A549 treated with dexamethasone at 1 μM for 4 hours (cell line): ENCODE measurements at places on chromosomes 2 and 18. TPM values are rescaled to one million over a fixed set of nuclear protein-coding genes. Genes with fewer than 3 reads are reported as not detected.

Gene FEV
- total RNA-seq: 0.20 TPM in 1 of 5 replicates, not detected in the others

Gene VSNL1
- total RNA-seq: not detected in 5 replicates

Gene DPP10
- not detected in 5 replicates for total RNA-seq

Gene CYTIP
- total RNA-seq: 0.04 to 0.25 TPM (median 0.05 TPM) in 3 of 5 replicates, not detected in the others

Gene CABYR
- 14.7 to 22.0 TPM (median 16.2 TPM) in 5 replicates for total RNA-seq

Gene MYOM1
- 0.07 to 0.30 TPM (median 0.25 TPM) in 5 replicates for total RNA-seq

Gene C2orf72
- 5.9 to 8.1 TPM (median 6.6 TPM) in 5 replicates for total RNA-seq

Gene RESP18
- total RNA-seq: not detected in 5 replicates

Gene SPEG
- total RNA-seq: 7.0 to 12.6 TPM (median 9.4 TPM) in 5 replicates
